HEK293T (cell line): ENCODE measurements at places on chromosomes 6 and 20.

DNA sequence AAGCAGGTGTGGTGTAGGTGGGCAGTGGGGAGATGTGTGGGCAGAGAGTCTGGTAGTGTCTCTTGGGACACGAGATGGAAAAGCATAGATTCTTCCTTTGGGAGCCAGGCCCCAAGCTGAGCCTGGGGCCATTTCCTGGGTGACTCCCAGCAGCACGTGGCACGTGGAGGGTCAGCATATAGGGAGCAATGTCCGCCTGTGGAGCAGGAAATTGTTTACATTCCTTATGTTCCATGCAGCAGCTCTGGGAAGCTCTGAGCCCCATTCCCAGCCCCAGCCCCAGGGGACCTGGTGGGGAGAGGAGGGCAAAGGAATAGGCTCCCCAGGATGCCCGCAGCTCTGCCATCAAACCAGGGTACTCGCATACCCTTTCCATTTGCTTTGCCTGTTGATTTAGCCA lies 57.6 kb downstream of the DAAM2 start:
- no peak for DNase-seq

GRCh38 chr6:42165016-42165415 lies 8.1 kb upstream of the GUCA1A start:
- DNase-seq = no peak

GRCh38 chr20:59566631-59567524 lies 37.5 kb upstream of the PHACTR3 start:
- DNase-seq = no peak

DNA sequence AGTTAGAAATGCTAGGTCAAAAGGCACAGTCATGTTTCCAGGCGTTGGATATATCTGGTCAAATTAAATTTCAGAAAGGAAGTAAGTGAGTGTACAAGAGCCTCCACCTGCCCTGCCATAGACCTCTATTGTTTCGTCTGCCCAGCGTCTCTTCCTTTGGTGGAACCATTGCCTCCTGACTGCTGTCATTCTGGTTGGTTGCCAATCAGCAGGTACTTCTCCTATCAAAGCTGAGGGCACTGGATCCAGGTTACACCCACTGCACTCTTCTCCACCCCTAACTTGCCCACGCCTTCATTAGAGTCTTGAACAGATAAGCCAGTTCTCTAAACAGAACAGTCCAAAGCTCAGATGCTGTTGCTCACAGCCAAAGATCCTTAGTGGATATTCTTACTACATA lies 2.6 kb upstream of the WFDC5 start:
- no peak for DNase-seq

GRCh38 chr6:153038378-153039057 lies 36.0 kb upstream of the MTRF1L start:
- DNase-seq = no peak

GRCh38 chr6:51141080-51141479 lies 322.4 kb downstream of the TFAP2B start:
- no peak for DNase-seq

- no peak for DNase-seq
Observed at GRCh38 chr20:4787820-4788219, 66.1 kb downstream of the PRND start.

- DNase-seq = no peak
Observed at GRCh38 chr6:108748055-108748454, 100.2 kb upstream of the ARMC2 start.

DNA sequence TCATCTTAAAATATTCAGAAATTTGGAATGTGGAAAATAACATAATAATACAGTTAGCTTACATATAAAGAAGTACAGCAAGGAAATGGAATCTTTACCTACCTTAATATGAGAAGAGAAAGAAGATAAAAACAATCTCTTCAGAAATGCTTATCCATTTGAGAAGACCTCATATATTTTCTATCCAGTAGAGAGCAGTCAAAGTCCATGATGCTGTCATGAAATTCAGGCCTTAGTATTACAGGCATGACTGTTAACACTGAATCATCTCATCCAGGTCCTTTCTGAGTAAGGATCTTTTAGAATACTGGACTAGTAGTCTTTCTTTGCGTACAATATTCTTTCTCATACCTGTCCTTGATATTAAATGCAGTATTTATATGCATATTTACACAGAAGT lies 713.4 kb downstream of the CD109 start:
- no peak for DNase-seq

DNA sequence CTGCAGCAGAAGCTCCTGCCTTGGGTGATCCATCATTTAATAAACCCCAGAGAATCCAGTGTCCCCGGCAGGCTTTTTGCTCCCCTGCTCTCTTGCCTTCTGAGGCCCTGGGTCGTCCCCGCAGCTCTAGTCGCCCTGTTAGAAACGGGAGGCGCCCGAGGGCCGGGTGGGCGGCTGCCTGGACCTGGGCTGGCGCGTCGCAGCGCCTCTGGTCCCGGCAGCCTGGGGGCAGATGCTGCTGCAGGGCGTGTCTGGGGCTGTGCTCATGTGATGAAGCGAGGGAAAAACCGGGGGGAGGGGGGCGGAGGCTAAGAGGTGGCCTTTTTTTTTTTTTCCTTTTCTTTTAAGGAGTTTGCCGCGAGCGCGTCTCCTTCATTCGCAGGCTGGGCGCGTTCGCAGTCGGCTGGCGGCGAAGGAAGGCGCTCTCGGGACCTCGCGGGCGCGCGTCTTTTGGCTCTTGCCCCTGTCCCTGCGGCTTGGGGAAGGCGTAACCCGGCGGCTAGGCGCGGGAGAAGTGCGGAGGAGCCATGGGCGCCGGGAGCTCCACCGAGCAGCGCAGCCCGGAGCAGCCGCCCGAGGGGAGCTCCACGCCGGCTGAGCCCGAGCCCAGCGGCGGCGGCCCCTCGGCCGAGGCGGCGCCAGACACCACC lies 394 bp downstream of the AKAP12 start:
- peak; percentile 87 for DNase-seq

DNA sequence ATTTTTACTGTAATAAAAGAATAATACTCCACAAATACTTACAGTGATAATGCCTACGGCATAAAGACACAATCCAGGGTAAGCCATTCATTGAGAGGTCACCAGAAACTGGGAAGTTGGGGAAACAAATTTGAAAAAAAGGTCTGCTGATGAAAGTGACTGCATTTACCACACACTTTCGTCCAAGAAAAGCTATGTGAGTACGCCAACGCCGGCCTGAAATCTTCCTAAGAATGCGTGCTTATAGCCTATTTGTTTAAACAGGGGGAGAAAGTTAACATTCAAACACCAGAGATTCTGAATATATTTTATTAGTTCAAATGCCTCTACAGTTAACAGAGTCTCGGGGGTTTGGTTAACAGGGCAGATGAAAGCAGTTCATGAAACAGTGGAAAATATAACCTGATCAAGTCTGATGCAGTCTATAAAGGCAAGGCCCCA lies 657 bp upstream of the LTV1 start:
- no peak for DNase-seq

DNA sequence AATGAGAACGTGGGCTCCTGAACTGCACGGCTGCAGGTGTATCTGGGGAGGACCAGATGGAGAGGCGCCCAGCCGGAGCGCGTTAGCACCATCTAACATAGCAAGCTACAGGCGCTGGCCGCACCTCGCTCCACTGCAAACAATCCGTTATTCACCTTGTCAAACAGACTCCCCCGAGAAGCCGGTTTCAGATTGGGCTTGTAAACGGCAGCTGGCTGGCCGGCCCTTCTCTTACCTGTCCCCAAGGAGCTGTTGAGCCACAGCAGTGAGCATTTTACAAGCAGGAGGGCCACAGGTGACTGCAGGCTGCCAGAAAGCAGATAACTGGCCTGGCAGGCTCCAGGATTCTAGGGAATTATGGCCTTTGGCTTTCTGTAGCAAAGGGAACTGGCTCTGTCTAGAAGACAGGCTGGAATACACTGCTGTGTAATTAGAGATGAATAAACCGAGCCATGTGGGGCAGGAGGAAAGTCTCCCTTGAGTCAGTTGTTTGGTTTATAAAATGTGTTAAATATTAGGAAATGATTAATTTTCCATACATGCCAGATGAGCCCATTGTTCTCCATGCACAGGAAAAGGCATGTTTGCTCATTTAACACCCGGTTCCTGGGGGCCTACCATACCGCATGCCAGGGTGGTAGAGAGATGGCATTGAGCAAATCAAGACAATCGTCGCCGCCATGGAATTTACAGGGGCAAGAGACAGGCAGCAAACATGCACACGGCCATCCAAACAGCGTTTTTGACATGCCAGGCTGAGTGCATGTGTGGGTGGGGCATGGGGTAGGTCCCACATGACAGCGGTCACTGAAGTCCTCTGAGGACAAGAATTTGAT lies 159.3 kb downstream of the NFATC2 start:
- DNase-seq = no peak

DNA sequence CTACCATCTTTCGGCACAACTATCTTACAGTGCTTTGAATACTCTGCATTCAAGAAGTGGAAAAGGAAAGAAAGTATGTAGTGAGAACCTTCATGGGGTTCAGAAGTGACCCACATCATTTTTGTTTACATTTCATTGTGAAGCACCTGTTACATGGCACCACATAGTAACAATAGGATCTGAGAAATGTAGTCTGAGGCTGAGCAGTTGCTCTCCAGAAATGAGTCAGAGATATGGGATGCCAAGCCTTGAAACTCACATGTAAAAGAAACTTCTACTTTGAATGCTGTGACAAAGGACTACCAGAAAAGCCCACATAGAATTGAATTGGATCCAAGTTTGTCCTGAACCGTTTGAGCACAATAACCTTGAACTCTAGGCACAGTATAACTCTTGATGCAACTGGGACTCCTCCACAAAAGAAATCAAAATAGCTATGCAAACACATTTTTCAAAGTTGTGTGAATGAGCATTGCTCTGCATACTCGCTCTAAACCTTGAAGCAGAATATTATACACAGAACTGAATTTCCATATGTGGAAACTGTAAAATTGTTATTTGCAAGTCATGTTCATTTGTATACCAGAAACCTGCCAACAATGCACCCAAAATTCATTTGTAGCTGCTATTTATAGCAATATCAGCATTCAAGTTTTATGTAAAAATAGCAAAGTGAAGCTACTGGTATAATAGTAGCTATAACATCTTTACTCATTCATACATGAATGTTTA lies 400.9 kb upstream of the POU3F2 start:
- DNase-seq = no peak

- no peak for DNase-seq
Observed at GRCh38 chr6:147222160-147222838, 18.1 kb downstream of the STXBP5 start.

DNA sequence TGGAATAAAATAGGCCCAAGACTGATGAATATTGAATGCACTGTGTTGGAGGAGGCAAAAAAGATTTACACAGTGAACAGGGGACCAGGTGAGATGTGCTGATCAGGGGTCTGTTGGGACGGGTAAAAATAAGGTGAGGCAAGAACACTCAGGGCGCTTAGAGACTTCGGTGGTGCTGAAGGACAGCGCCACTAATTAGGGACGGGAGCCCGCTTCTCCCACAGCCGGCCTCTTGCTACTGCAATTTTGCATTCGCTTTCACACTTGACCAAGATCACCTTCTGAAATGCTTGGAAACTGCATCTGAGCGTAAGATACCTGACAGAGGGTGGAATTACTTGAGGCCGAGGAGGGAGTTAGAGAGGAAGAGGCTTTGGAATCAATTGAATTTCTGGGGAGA lies 7.3 kb downstream of the TFAP2D start:
- peak; percentile 33 for DNase-seq

DNA sequence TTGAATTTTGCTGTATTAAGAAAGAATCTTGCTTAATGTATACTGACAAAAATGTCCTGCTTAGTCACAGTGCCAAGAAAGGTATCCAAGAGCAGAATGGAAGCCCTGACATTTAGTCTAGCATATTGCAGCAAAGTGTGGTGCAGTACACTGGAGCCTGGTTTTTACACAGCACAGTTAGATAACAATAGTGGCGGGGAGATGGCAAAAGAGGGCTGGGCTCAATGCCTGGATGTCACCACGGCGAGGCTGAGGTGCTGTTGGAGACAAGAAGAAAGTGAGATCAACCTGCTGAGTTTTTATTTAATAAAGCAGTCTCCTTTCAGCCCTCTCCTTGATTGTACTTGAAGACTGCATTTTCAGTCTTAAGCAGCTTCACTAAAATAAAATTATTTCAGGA lies 426.0 kb downstream of the LMBRD1 start:
- no peak for DNase-seq

GRCh38 chr6:7115543-7116231 lies 7.9 kb downstream of the RREB1 start:
- no peak for DNase-seq

DNA sequence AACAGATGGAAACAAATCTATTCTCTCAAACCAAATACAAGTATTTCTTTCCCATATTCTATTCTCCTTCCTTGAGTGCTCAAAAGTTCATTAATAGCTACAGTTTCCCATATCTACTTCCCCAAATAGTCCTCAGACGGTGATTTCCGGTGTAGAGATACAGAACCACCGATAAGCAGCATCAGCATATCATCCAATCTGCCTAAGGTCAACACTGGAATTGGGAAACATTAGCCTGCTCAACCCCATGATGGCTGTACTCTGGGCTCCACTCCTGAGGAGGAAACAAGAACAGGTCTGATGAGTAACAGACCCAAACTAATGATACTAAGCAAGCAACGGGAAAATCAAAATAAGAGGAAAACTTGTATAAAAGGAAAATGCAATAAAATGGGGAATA lies 115.6 kb downstream of the EPB41L2 start:
- no peak for DNase-seq

DNA sequence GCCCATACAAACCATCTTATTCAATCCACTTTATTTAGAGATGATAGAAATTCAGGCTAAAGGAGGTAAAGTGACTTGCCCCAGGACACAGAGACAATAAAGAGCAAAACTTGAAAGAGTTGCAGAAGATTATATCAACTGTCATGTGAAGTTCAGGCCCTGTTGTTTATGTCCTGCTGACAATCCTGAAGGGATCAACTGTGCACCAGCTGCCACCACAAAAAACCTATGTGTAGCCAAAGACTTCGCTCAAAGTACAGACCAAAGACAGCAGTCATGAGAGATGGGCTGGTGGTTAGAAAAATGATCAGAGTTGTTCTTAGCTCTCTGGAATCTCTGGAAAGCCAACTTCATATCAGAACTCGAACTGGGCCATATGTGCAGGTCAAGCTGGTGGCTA lies 16.0 kb upstream of the CITED2 start:
- no peak for DNase-seq

DNA sequence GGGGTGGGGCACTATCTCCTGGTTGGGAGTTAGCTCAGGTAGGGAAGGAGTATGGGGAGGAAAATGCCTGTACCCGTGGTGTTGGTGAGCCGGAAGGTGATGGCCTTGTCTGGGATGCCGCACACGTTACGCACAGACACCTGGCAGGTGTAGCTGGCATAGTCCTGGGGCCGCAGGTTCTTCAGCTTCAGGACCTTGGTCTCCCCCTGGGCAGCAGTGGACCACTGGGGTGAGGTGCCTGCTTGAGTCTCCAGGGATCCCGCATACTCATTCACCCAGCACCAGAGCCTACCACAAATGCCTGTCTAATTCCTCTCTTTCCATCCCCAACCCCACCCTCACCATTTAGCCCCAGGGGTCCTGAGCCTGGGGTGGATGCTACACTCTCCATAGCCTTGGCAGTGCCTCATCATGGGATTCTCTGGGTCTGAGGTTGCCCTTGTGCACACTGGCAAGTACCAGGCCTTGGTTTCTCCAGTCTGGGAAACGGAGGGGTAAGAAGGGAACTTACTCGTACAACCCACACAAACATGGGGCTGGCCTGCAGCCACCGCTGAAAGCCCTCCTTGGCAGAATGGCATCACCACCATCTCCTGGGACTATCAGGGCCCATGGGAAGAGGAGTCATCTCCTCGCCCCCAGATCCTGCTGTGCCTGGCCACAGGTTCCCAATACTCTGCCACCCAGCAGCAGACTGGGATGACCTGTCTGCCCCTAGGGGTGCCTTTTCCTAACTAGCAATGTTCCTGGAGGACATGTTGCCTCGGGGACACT lies 42.8 kb downstream of the MDGA1 start:
- no peak for DNase-seq
